ENCODE measurements at places on chromosomes 1 and 21.

DNA sequence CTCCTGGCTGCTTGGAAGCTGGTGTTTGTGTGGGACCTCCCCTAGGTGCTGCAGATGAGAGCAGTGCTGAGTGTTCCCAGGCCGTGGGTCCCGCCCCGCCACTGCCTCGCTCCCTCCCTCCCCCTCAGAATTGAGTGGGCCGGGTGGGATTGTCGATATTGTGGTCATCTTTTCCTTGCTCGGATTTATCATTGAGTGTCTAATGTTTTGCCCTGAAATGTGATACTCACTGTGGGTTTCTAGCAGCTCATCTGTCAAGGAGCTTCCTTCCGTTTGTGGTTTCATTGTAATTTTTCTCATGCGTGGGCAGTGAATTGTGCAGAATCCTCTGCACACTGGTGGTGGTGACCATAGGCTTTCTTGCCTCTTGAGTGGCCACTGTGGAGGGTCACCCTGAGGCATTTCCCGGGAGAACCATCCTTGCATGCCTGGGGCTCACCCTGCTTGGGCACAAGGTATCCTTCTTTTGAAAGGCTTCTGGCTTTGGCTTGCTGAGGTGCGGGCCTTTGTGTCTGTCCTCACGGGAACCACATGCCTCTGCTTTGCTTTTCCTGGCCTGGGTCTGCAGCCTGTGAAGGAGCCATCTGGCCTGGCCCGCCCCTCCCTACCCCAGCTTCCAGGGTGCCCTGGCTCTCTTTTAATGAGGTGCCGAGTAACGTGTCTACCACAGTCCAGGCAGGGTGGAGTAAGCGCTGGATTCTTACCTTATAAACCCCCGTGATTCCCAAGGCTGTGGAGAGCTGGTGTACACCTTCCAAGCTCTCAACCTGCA, 25.6 kb downstream of the SLX9 start:
- DNase-seq, result no peak

GRCh38 chr1:43477716-43478115, 24.0 kb upstream of the HYI start:
- no peak for DNase-seq

GRCh38 chr1:201740670-201741111, 88.3 kb upstream of the IPO9 start:
- DNase-seq, result no peak

GRCh38 chr1:19481826-19482398, 3.4 kb downstream of the CAPZB start:
- no peak for DNase-seq

DNA sequence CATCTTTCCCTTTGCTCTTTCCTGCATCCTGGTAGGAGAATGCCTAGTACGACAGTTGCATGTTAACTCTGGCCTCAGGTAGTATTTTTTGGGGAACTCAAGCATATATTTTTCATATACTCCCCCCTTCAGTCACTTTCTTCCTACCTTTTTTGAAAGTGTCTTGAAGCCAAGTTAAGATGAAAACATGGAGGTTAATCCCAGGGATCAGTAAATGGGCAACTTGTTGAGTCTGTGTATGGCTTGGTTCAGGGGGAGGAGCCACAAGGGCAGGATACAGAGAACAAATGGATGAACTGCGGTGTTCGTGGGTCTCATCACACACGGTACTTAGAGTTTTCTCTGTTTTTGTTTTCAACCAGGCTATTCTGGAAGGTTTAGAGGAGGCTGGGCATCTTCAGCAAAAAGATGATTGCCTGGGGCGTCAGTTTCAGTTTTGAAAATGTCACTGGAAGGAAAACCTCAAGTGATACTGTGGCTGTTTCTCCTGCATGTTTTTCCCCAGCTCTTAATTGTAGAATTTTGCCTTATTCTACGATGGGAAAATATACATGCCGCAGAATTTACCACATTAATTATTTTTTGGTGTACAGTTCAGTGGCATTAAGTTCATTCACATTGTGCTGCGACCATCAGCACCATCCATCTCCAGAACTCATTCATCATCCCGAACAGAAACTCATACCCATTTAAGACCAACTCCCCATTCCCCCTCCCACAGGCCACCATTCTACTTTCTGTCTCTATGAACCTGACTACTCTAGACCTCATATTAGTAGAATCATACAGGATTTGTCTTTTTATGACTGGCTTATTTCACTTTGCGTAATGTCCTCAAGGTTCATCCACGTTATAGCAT, 71.5 kb downstream of the MAP10 start:
- DNase-seq, result no peak

GRCh38 chr1:169572187-169572586, 14.1 kb downstream of the F5 start:
- DNase-seq, result no peak

GRCh38 chr1:48208251-48208650, 14.3 kb upstream of the SLC5A9 start:
- DNase-seq, result no peak

DNA sequence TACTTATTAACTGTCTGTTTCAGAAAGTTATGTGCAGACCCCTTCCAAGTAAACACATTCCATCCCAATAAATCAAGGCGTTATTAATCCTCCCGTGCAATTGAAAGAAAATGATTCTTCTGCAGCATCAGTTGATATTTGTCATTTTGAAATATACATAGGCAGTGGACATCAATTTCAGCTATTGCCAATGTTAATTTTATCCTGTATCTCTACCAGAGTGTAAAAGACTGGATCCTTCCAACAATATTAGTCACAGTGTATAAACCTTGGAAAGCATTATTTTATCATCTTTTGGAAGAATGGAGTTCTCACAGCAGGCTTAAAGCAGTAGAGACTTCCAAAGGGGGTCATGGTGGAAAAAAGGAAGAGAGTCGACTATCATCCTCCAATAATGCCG, 150.4 kb downstream of the CYYR1 start:
- no peak for DNase-seq

DNA sequence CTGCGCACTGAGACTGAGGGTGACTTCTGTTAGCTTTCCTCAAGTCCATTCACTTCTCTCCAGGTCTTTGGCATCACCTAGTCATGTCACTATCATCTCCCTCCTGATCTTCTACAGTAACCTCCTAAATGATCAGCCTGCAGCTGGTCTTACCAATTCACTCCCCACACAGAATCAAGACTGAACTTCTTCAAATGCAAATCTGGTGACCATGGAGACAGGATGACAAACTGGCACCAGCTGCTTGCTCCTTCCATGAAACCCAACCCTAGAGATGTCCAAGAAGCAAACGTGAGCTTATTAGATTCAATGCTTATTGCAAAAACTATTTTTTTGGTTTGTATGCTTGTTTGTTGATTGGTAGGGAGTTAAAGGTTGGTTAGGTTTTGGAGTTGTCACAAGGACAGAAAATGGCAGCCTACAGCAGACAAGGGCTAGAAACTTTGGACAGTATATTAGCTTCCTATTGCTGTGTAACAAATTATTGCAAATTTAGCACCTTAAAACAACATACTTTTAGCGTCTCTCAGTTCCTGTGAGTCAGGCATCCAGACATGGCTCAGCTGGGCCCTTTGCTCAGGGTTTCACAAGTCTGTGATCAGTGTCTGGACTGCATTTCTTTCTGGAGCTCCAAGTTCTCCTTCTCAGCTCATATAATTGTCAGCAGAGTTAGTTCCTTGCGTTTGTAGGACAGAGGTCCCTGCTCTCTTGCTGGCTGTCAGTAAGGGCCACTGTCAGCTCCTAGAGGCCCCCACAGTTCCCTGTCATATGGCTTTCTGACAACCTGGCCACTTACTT, 53.3 kb upstream of the GJA8 start:
- DNase-seq, result peak; percentile 39

GRCh38 chr1:184507604-184508280, 120.9 kb downstream of the C1orf21 start:
- no peak for DNase-seq

- no peak for DNase-seq
These were observed 133.3 kb downstream of the PGBD5 start for GRCh38 chr1:230292689-230293389.

DNA sequence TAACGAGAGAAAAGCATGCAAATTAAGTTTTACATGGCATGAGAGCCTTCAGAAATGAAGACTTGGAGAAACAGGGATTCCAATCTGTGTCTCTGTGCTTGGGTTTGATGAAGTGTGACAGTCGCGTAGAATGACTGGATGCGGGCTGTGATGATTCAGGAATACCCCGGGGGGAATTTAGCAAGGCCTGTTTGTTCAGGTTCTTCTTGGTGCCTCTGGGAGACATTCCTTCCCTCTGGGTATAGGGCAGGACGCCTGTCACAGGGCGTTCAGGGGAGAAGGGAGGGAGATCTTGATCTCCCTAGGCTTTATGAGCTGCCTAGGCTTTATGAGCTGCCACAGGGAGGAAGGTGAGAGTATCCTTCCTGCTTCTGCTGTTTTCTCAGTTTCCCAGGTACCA, 36.6 kb downstream of the DOP1B start:
- DNase-seq, result no peak

GRCh38 chr1:183030053-183030452, 6.8 kb downstream of the LAMC1 start:
- no peak for DNase-seq

DNA sequence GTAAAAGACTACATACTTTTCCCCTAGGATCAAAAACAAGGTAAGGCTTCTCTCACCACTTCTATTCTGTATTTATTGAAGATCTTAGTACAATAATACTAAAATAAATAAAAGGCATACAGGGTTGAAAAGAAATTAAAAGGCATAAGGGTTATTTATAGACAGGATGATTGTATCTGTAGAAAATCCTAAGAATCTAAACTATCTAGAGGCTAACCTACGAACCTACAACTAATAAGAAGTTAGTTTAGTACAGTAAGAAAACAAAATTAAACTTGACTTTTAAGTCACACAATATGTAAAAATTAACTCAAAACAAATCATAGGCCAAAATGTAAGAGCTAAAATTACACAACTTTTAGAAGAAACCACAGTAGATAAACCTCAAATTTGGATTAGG, 50.4 kb upstream of the ADAM30 start:
- no peak for DNase-seq

GRCh38 chr1:245805532-245805931, 650.7 kb downstream of the KIF26B start:
- no peak for DNase-seq

DNA sequence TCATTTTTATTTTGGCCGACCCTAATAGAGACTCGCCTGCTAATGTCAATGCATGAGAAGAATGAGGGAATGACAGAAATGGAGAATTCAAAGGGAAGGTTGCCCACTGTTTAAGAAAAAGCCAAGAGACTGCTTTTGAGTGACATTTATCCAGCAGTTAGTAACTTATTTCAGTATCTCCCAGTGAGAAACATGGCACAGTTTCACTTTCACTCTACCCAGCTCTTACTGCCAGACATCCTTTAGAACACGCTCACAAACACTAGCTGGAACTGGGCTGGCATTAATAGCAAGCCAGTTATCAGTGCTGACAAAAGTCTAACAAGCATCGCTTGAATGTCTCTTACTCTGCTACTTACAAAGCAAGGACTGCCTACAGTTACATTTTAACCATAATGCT, 8.5 kb downstream of the GGPS1 start:
- no peak for DNase-seq

DNA sequence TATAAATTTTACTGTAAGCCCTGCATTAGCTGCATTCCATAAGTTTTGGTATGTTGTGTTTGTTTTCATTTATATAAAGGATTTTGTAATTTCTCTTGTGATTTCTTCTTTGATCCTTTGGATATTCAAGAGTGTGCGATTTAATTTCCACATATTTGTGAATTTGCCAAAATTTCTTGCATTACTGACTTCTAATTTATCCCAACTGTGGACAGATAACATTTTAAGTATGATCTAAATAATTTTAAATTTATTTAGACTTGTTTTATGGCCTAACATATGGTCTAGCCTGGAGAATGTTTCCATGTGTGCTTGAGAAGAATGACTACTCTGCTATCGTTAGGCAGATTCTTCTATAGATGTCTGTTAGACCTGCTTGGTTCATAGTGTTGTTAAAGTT, 23.2 kb downstream of the RPE65 start:
- DNase-seq, result no peak

GRCh38 chr21:45012662-45013259, 61.6 kb upstream of the ADARB1 start:
- DNase-seq, result no peak

- DNase-seq, result no peak
These were observed 105.4 kb upstream of the WARS2 start for GRCh38 chr1:119245881-119246280.

DNA sequence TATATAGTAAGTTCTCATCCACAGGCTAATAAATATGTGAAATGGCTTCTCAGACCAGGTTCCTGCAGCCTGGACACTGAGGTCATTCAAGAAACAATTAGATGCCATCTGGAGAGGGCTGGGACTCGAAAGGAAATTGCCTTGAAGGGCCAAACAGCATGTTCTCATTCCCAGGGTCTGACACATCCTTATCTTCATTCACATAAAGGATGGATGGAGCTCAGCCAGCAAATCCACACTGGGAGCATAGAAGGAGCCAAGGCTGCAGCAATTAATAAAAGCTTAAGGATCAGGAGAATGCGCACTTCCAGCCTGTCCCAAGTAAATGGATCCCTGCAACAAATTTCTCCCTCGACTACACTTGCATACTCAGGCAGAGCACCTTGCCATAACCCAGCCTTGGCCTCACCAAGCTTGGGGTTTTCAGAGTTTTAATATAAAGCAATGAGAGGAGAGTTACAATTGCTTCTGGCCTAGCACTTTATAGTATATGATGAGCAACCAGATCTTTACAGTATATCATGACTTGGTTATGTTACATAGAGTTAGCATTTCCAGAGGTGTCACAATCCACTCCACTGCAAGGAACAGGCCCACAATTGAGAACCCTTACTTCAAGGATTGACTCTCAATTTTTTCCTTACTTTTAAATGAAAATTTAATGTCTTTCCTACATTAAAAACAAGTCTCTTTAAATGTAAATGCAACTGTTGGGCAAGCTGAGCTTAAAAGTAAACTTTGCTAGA, 55.9 kb downstream of the BCAR3 start:
- no peak for DNase-seq

DNA sequence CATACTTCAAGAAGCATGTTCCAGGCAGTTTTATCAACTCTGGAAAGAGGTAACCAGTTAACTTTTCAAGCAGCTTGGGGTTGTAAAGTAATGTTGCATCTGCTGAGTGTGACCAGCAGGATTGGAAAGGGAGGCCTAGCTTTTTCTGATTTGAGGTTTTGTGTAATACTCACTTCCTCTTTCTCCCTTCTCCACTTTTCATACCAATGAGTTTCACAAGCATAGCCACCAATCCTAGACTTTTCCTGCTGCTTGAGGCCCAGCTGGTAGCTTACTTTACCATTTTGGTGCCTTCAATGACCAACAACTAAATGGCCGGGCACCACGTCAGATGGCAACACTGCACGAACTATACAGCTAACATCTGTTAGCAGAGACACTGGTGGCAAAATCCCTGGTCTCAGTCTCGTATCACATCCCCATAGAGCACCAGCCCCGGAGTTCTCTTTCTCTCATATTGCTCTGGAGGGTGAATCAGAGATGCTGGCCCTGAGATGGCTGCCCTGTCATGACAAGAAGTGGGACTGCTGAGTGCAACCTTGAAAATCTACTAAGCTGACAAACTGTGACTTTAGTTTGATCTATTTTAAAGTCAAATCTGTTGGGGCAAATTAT, 14.8 kb upstream of the GPR88 start:
- DNase-seq, result no peak

All from SJCRH30 (cell line).